Cardiac septum (tissue), 1 donor: ENCODE measurements at places on chromosomes 5 and 9.

GRCh38 chr5:83516377-83516776 is 44.8 kb downstream of the VCAN start:
- no peak for DNase-seq

GRCh38 chr9:98913044-98913443 is 30.7 kb upstream of the COL15A1 start:
- DNase-seq = no peak

DNA sequence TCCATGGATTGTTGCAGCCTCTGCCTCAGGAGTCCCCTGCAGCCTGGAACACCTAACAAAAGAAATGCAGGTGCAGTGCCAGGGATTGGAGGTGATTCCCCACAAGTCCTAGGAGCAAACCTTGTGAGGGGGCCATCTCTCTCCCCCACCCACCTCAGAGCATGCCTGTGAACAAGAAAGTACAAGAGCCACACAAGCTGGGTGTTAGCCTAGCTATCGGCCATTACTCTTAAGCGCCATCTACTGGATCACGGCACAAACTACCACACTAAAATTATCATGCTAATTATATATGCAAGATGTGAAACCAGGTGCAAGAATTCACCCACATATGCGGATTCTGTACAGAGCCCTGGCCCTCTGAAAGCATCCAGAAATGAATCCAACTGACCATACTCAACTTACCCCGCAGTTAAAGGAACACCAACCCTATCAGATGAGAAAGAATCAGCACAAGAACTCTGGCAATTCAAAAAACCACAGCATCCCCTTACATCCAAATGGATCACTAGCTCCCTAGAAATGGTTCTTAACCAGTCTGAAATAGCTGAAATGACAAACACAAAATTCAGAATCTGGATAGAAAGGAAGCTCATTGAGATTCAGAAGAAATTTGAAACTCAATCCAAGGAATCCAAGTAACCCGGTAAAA is 16.5 kb upstream of the PRSS3 start:
- no peak for DNase-seq

- DNase-seq = no peak
These were observed 26.5 kb downstream of the DDX46 start for GRCh38 chr5:134784946-134785620.

- DNase-seq = no peak
These were observed 12.0 kb downstream of the FOXD1 start for GRCh38 chr5:73436535-73437100.

- DNase-seq = peak; percentile 83
These were observed 22.0 kb upstream of the MAPK9 start for GRCh38 chr5:180313677-180314505.

DNA sequence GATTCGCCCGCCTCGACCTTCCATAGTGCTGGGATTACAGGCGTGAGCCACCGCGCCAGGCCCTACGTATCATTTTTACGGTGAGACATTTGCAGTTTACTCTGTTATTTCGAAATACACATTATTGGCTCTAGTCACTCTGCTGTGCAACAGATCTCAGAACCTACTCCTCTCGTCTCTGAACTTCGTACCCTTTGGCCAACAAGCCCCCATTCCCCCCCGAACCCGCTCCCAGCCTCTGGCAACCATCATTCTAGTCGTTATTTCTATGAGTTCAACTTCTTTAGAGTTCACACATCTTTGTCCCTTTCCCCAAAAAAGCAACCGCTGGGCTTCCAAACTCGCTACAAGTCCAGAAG is 735 bp downstream of the PTGR1 start:
- DNase-seq = no peak

GRCh38 chr9:123562844-123563346 is 206.9 kb downstream of the CRB2 start:
- no peak for DNase-seq

GRCh38 chr5:111887706-111888105 is 130.7 kb upstream of the NREP start:
- DNase-seq = no peak

DNA sequence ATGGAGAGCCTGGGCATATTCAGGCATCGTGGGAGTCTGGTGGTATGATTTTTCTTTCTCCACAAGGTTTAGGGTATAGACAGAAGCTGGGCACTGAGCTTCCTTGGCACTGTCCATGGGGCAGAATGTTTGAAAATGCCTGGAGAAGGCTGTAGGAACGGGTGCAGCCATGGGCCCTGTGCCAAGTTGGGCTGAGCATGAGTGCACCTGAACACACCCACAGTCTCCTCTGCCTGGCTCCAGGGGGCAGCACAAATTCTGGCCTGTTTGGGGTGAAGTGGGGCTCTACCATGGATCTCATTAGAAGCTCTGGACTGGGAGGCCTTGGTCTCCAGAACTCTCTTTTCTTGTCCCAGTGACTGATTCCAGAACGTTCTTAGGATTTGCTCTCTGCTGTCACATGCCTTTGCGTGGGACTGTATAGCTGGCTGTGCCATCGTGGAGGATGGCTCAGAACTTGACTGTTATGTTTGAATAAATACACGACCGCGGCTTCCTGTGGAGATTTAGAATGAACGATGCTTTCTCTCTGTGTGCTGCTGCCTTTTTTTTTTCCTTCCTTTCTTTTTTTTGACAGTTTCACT is 229.8 kb downstream of the FANCC start:
- no peak for DNase-seq

GRCh38 chr5:93819668-93820067 is 78.3 kb upstream of the POU5F2 start:
- DNase-seq = no peak

GRCh38 chr5:181044662-181045305 is 4.7 kb downstream of the BTNL9 start:
- no peak for DNase-seq

GRCh38 chr5:10632110-10632761 is 68.4 kb downstream of the ANKRD33B start:
- DNase-seq = no peak

- no peak for DNase-seq
These were observed 707.4 kb upstream of the COX7C start for GRCh38 chr5:85910335-85910734.

- DNase-seq = no peak
These were observed 98.8 kb upstream of the EFNA5 start for GRCh38 chr5:107769519-107769918.

GRCh38 chr9:134381671-134382516 is 55.6 kb downstream of the RXRA start:
- peak; percentile 87 for DNase-seq
